Lung (tissue), 17 donors: ENCODE measurements at places on chromosomes 16 and 17. TPM values are rescaled to one million over a fixed set of nuclear protein-coding genes. Genes with fewer than 3 reads are reported as not detected.

The PERCC1 gene
- polyA plus RNA-seq, result not detected

The RUNDC1 gene
- polyA plus RNA-seq, result 8.1 TPM

The BAHCC1 gene
- polyA plus RNA-seq, result 7.6 TPM

The MYADML2 gene
- polyA plus RNA-seq, result not detected

The DBNDD1 gene
- 3.6 TPM for polyA plus RNA-seq

The ABCA3 gene
- 337 TPM for polyA plus RNA-seq

GRCh38 chr16:68022728-68023537, at the start of the genes DDX28 and DUS2:
DDX28 (minus strand) TSS chr16:68023232; CDS start chr16:68023202, 30 bp downstream.
DUS2 (plus strand) TSS chr16:68023284; CDS start chr16:68038024, 14,740 bp downstream.
- DNase-seq, result peak; percentile 97
- peaks cover 9% of the 10 kb centered on the region for H3K36me3 ChIP-seq
- peaks cover 7% of the 10 kb centered on the region for H3K4me1 ChIP-seq
- no peaks in the 10 kb centered on the region for H3K27me3 ChIP-seq

GRCh38 chr17:81884520-81884919, 6.9 kb downstream of the ALYREF start:
- no peaks in the 10 kb centered on the region for H3K4me1 ChIP-seq
- H3K27ac ChIP-seq, result no peak overlapping the region
- DNase-seq, result no peak

DNA sequence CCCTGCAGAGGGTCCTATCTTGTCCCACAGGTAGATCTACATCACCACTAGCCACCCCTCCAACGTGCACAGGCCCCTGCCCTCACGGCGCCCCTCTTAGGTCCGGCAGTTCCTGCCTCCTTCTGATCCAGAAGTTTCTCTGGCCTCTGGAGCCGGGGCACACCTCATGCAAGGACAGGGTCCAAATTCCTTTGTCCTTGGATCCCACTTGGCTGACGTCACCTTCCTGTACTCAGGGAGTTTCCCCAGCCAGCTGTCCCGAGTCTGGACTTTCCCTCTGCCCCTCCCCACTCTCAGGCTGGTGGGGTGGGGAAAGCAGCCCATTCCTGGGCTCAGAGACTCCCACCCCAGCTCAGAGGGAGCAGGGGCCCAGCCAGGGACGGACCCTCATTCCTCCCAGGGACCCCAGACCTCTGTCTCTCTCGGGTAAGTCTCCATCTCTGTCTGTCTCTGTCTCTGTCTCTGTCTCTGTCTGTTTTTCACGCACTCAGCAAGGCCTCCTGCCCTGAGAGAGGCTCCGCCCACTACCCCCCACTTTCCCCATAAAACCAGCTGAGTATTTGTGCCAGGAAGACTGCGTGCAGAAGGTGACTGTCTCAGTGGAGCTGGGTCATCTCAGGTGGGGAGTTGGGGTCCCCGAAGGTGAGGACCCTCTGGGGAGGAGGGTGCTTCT, at the start of gene IL32:
TSS of gene IL32 (plus strand) at position 572 of the 673 bp plus-strand sequence. CDS start 172 bp downstream, outside the sequence.
- no peaks in the 10 kb centered on the region for H3K27me3 ChIP-seq
- peak within 1 kb of the TSS; percentile 72 for H3K27ac ChIP-seq
- DNase-seq, result peak; percentile 63
- no peaks in the 10 kb centered on the region for H3K4me1 ChIP-seq
- H3K36me3 ChIP-seq, result no peaks in the 10 kb centered on the region

- peak overlapping the region; percentile 49 for H3K27ac ChIP-seq
- DNase-seq, result peak; percentile 85
- H3K27me3 ChIP-seq, result no peaks in the 10 kb centered on the region
- H3K4me3 ChIP-seq, result no peak overlapping the region
Observed at GRCh38 chr17:63653050-63653449, 30.8 kb downstream of the MAP3K3 start.

- H3K36me3 ChIP-seq, result no peaks in the 10 kb centered on the region
- H3K27ac ChIP-seq, result no peak overlapping the region
- no peak overlapping the region for H3K4me3 ChIP-seq
Observed at GRCh38 chr17:45301674-45302073, 15.1 kb downstream of the MAP3K14 start.

DNA sequence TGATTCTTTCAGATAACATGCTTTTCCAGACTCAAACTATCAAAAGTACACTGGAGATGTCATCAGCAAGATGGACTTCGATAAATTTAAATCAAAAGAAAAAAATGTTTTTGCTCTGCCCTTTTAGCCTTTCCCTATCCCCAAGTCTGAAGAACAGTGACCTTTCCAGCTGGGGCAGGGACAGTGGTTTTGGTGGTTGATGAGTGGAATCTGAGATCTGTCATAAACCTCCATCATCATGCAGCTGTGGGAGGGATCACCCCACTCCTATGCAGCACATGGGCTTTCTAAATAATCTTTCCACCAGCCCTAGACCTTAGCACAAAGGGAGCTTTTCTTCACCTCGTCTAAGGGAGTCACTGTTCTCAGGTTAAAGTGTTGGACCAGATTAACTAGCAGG, 869.5 kb upstream of the SOX9 start:
- no peak for DNase-seq
- no peaks in the 10 kb centered on the region for H3K27me3 ChIP-seq
- no peak overlapping the region for H3K4me3 ChIP-seq
- no peaks in the 10 kb centered on the region for H3K36me3 ChIP-seq
- H3K27ac ChIP-seq, result no peak overlapping the region

GRCh38 chr17:4842376-4842775, 9.2 kb downstream of the MINK1 start:
- H3K27me3 ChIP-seq, result no peaks in the 10 kb centered on the region
- no peak for DNase-seq
- H3K27ac ChIP-seq, result no peak overlapping the region
- H3K4me3 ChIP-seq, result no peak overlapping the region
- H3K4me1 ChIP-seq, result peaks cover 13% of the 10 kb centered on the region
- no peaks in the 10 kb centered on the region for H3K36me3 ChIP-seq

- DNase-seq, result peak; percentile 80
- H3K27me3 ChIP-seq, result no peaks in the 10 kb centered on the region
- no peaks in the 10 kb centered on the region for H3K36me3 ChIP-seq
- H3K4me3 ChIP-seq, result peak overlapping the region; percentile 95
- H3K4me1 ChIP-seq, result peaks cover 4% of the 10 kb centered on the region
- peak overlapping the region; percentile 98 for H3K27ac ChIP-seq
Observed at GRCh38 chr16:87317750-87318644, 805 bp upstream of the C16orf95 start.

- H3K36me3 ChIP-seq, result no peaks in the 10 kb centered on the region
- no peak for DNase-seq
- no peaks in the 10 kb centered on the region for H3K27me3 ChIP-seq
- H3K4me3 ChIP-seq, result no peak overlapping the region
Observed at GRCh38 chr16:57126411-57126810, 34.0 kb downstream of the CPNE2 start.

GRCh38 chr17:45834471-45835396, 9.9 kb upstream of the SPPL2C start:
- H3K4me1 ChIP-seq, result no peaks in the 10 kb centered on the region
- H3K27me3 ChIP-seq, result no peaks in the 10 kb centered on the region
- no peak for DNase-seq
- no peak overlapping the region for H3K27ac ChIP-seq
- H3K36me3 ChIP-seq, result no peaks in the 10 kb centered on the region

- DNase-seq, result peak; percentile 93
- no peak overlapping the region for H3K27ac ChIP-seq
- H3K4me1 ChIP-seq, result peaks cover 22% of the 10 kb centered on the region
- no peak overlapping the region for H3K4me3 ChIP-seq
Observed at GRCh38 chr16:19138601-19139000, 24.8 kb downstream of the ITPRIPL2 start.
